Dermis microvascular lymphatic vessel endothelial cell (primary cell): ENCODE measurements at places on chromosomes 2 and 18. TPM values are rescaled to one million over a fixed set of nuclear protein-coding genes. Genes with fewer than 3 reads are reported as not detected.

Gene RASGRP3
- total RNA-seq: 184 and 191 TPM in 2 replicates

Gene CENPA
- total RNA-seq: 5.2 and 17.1 TPM in 2 replicates

Gene TMEM200C
- under 0.01 TPM in 1 of 2 replicates, not detected in the other for total RNA-seq

Gene HOXD13
- under 0.01 TPM in 1 of 2 replicates, not detected in the other for total RNA-seq

Gene PARD6G
- 34.7 and 93.4 TPM in 2 replicates for total RNA-seq

Gene NYAP2
- not detected in 2 replicates for total RNA-seq

GRCh38 chr2:196337208-196337953, 166.0 kb upstream of the STK17B start:
- DNase-seq: peak; percentile 58

DNA sequence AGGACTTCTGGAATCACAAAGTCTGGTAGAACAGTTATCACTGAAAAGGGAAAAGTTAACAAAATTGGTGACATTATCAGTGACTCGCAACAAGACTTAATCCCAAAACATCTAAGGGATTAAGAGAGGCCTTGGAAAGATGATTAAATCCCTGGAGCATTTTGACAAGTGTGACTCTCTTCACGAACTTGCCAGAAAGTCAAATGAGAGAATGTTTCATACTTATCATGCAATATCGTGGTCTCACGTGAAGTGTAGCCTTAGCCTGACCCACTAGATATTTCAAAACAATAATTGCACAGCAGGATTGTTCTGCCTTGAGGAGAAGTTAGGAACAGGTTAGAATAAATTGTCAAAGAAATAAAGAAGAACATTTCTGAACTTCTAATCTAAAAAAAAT, 104.5 kb downstream of the COL6A3 start:
- no peak for DNase-seq
